CD4-positive, alpha-beta memory T cell (primary cell): ENCODE measurements at places on chromosomes 4 and X.

- DNase-seq = no peak
Observed at GRCh38 chr4:168784786-168785461, 225.1 kb downstream of the CBR4 start.

DNA sequence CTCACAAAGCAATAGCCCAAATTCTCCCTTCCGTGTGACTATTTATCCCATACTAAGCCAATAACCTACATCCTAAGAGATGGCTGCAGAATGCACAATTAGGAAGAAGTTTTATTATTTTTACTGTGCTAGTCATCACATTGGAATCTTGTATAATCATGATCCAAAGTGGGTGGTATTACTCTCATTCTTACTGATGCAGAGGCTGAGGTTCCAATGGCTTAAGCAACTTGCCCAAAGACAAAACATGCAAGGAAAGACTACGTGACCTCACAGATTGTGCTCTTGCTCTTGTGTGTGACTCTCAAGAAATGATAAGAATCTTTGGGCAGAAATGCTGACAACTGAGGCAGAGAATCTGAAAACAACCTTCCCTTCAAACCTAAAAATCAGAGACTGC, 212.2 kb downstream of the LDB2 start:
- no peak for DNase-seq

DNA sequence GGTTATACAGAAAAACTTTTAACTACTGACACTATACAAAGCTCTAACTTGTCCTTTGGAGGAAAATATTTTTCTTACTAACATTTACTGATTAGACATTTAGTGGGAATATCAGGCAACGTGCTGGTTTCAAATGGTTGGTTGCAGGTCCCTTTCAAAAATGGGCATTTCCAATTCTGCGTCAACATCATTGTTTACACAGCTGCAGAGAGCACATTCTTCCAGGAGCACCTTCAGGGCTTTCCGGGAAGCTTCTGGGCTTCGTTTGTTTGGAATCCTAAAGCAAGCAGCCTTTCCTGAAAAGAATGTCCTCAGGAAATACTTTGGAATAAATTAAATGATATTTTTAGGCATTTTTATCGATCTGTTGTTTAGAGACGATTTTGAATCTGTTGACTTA, 289.7 kb downstream of the TRIML1 start:
- DNase-seq = no peak

- peak; percentile 44 for DNase-seq
Observed at GRCh38 chrX:37755025-37755424, 24.8 kb upstream of the CYBB start.

- DNase-seq = no peak
Observed at GRCh38 chr4:531721-532565, 32.9 kb downstream of the PIGG start.
